ENCODE measurements at places on chromosomes 16 and 17.

DNA sequence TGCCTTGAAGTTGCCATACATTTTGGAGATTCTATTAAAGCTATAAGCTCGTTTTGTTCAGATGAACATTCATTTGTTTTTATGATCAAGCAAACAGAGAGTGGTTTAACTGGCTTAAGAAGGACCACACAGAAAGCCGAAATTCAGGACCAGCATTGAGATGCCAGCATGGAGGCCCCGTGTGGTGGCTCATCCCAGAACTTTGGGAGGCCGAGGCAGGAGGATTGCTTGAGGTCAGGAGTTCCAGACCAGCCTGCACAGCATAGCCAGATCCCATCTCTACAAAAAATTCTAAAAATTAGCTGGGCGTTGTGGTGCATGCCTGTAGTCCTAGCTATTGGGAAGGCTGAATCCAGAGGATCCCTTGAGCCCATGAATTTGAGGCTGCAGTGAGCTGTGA, 45.9 kb upstream of the KIFC3 start:
- no peak overlapping the region for H3K4me3 ChIP-seq
- DNase-seq = no peak
- H3K4me1 ChIP-seq = no peaks in the 10 kb centered on the region
- H3K36me3 ChIP-seq = no peaks in the 10 kb centered on the region
- no peak overlapping the region for H3K27ac ChIP-seq

- no peak for DNase-seq
- H3K36me3 ChIP-seq = peaks cover 2% of the 10 kb centered on the region
- no peaks in the 10 kb centered on the region for H3K27me3 ChIP-seq
- peaks cover 10% of the 10 kb centered on the region for H3K4me1 ChIP-seq
- no peak overlapping the region for H3K4me3 ChIP-seq
- H3K27ac ChIP-seq = peak overlapping the region; percentile 28
These were observed 30.7 kb upstream of the GSE1 start for GRCh38 chr16:85582229-85582991.

- peaks cover 3% of the 10 kb centered on the region for H3K27me3 ChIP-seq
- H3K4me1 ChIP-seq = peaks cover 17% of the 10 kb centered on the region
- H3K27ac ChIP-seq = no peak overlapping the region
- no peak overlapping the region for H3K4me3 ChIP-seq
These were observed 75.9 kb downstream of the CES1 start for GRCh38 chr16:55756963-55757362.

- H3K4me3 ChIP-seq = no peak overlapping the region
- no peak overlapping the region for H3K27ac ChIP-seq
- no peaks in the 10 kb centered on the region for H3K4me1 ChIP-seq
- no peaks in the 10 kb centered on the region for H3K36me3 ChIP-seq
- DNase-seq = no peak
- peaks cover 7% of the 10 kb centered on the region for H3K27me3 ChIP-seq
These were observed 5.5 kb upstream of the CALB2 start for GRCh38 chr16:71352963-71353460.

- no peak for DNase-seq
- H3K27ac ChIP-seq = no peak overlapping the region
These were observed 253.4 kb upstream of the RPL38 start for GRCh38 chr17:73949903-73950592.

Data from activated naive CD8-positive, alpha-beta T cell treated with anti-CD3 and anti-CD28 coated beads, Interleukin-2, amount 10 ng/mL, durations not matched to agents 7 days and 5 days (primary cell).